ENCODE measurements at places on chromosomes 16 and 17.
A peak's percentile ranks its signal among the peaks of the same experiment; 100 is the strongest.

- DNase-seq = no peak
Observed at GRCh38 chr17:32331243-32332040, 10.5 kb downstream of the C17orf75 start.

- DNase-seq = no peak
Observed at GRCh38 chr16:19375561-19376158, 42.0 kb upstream of the TMC5 start.

DNA sequence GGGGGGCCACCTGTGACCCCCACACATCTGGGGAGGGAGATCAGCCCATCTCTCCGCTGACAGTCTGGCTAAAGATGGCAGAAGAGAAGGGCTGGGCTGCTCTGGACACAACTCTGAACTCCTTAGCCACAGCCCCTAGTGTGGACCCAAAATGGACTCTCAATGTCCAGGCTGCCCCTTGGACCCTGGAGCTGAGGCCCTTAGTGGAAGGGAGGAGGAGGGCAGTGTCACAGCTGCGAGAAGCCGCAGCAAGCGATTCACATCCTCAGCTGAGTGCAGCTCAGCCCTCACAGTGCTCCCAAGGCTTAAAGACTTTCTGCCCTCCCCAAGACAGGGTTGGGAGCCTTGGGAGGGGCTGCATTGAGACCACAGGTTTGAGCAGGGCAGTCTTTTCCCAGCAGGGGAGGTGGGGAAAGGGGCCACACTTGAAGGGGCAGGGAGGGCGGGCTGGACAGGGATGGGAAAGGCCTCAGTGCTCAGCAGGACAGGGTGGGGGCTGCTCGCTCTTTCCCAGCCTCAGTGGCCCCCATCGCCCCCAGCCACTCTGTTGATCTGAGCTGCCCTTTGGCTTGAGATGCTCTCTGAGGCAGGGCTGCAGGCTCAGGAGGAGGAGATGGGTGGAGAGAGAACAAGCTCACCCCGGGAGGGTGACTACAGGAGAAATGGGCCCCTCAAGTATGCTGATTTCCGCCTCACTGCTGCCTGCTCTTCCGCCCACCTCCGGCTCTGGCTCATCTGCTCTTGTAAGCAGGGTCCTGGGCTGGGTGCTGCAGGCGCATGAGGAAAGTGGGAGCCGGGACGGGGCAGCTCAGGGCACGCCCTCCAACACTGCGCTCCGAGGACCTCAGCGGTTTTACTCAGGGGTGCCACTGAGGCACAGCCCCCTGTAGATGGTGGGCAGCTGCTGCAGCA is 50.9 kb upstream of the MTSS2 start:
- DNase-seq = no peak

GRCh38 chr16:27618606-27619327 is 68.8 kb downstream of the KATNIP start:
- DNase-seq = no peak

DNA sequence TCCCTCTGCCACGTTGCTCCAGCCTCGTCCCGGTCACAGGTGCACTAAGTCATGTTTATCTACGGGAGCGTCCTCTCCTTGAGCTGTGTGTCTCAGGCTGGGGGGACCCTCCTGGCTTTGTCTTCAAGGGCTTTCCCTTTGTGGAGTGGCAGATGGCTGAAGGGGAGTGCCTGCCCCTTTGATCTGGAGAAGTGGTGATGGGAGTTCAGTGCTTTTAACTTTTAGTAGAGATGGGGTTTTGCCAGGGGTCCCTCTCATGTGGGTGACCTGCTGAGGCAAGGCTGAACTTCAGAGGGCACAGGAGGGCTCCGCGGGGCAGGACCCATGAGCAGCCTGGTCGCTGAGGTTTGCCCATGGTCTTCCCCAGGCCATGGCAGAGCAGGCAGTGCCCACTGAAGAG is 73.1 kb upstream of the CDC42EP4 start:
- DNase-seq = no peak

DNA sequence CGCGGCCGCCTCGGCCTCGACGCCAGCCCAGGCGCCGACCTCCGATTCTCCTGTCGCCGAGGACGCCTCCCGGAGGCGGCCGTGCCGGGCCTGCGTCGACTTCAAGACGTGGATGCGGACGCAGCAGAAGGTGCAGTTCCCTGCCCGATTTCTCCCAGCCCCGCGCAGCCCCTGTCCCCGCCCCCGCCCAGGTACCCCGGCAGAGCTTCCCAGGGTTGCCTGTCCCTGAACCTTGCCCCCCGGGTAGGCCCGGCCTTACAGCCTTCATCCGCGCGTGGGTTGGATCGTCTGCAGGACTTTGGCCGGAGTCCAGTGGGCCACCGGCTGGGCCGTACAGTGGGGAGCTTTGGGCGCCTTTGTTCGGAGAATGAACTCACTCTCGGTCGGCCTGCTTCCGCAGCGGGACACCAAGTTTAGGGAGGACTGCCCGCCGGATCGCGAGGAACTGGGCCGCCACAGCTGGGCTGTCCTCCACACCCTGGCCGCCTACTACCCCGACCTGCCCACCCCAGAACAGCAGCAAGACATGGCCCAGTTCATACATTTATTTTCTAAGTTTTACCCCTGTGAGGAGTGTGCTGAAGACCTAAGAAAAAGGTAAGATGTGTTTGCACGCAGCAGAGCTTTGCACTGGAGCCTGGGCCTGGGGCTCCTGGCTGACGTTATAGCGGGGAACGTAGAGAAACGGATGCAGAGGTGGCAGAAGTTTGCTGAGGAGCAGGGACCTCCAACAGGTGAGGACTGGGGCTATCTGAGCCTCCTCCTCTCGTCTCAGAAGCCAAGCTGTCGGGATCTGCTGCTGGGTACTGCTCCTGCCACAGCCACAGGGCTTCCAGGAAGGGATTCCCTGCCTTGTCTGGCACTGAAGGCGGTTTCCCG is 593 bp downstream of the GFER start:
- DNase-seq = no peak

GRCh38 chr16:47469227-47469626 is 8.1 kb downstream of the PHKB start:
- no peak for DNase-seq

GRCh38 chr17:10121971-10122707 is 76.3 kb downstream of the GAS7 start:
- no peak for DNase-seq

GRCh38 chr16:4393240-4393600 is 21.6 kb downstream of the VASN start:
- no peak for DNase-seq

DNA sequence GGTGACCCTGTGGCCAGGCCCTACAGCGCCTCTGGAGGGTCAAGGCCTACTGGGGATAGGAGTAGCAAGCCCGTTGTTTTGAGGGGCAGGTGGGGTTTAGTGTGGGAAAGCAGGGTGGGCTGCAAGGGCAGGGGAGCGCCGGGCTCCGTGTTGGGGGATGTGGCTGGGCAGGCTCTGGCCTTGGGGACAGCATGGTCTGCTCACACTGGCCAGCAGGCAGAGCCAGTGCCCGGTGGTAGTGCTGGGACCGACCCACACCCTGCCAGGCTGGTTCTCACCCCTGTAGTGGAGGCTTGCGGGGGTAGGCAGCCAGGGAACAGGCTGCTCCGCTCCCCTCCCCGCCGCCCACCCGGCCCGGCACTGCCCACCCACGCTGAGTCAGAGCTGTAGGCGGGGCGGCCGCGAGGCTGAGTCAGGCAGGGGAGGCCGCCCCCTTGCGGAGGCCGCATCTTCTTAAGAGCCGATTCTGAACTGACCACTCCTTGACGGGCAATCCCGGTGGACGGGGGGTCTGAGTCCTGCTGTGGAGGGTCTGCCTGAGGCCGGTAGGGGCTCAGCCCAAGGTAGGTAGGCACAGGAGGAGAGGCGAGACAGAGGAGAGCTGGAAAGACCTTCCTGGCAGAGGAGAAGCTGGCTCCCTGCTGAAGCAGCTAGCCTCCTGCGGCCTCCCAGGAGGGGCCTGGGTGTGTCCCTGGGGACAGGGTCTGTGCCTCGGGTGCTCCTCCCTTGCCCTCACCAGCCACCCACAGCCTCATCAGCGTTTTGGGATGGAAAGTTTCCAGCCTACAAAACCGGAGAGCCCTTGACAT is 62.4 kb downstream of the BAIAP2 start:
- peak; percentile 68 for DNase-seq

- no peak for DNase-seq
Observed at GRCh38 chr17:77829843-77830799, 128.4 kb upstream of the TNRC6C start.

DNA sequence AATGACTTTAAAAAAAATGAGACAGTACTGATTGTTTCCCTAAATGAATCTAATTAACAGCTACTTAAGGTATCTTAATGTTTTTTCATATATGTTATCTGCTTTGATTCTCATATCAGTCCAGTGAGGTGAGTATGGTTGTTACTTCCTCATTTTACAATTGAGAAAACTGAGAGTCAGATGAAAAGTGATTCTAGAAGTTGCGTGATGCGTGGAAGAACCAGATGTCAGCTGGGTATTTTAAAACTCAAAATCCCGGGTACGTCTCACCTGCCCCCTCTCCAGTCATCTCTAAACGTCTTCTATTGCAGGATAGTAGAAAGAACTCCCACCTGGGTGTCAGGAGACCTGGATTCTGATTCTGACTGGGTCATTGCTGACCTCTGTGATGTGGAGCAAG is 89.2 kb downstream of the MAP2K6 start:
- DNase-seq = no peak

DNA sequence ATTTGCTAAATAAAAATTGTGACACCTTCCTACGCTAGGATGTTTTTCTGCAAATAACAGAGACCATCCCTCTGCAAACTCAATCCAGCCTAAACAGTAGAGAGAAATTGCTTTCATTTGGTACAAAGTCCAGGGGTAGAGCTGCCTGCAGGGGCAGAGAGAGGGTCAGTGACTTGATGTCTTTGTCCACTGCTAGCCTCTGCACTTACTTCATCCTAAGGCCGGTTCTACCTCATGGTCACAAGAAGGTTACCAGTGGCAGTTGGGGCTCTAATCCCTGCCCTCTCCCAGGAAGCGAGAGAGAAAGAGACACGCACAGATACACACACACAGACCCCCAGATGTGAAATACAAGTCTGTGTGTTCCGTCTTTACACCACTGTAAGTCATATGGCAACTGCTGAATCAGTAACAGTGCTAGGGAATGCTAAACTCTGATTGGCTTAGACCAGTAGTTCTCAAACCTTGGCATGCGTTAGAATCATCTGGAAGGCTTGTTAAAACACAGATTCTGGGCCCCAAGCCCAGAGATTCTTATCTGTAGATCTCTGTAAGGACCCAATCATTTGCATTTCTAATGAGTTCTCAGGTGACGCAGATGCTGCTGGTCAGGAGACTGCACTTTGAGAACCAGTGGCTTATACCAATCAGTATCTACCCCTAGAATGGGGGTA is 13.1 kb upstream of the LPCAT2 start:
- DNase-seq = no peak

GRCh38 chr17:75181608-75182318 is 996 bp downstream of the SUMO2 start:
- peak; percentile 39 for DNase-seq

DNA sequence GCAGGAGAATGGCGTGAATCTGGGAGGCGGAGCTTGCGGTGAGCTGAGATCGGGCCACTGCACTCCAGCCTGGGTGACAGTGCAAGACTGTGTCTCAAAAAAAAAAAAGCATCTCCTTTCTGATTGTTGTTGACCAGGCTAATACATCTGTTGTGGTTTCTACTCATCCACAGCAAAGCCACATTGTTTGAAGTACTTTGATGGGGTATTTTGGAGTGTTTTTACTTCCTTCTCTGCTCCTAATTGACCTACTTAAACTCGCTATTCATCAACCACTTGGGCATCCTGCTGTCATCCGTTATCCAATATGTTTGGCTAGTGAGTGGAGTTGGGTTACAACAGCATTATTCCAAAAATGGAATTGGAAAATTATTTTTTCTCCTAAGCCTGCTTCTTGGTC is 3.5 kb upstream of the CDC27 start:
- DNase-seq = no peak

DNA sequence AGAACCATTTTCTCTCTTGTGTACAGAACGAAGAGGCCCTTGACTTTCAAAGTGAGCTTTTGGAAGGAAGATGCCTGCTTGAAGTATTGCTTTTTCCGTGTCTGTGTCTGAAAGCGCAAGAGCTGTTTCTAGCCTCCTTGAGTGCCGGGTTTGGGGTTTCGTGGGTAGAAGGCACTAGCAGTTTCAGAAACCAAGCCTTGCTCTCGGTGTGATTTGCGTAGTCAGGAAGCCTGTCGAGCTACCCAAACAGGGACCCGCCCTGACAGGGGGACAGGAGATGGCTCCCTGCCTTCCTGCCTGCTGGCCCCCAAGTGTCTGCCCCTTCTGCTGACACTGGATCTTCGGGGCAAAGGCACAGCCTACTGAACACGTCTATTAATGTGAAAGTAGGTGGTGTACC is 322.0 kb downstream of the MAF start:
- DNase-seq = peak; percentile 70

DNA sequence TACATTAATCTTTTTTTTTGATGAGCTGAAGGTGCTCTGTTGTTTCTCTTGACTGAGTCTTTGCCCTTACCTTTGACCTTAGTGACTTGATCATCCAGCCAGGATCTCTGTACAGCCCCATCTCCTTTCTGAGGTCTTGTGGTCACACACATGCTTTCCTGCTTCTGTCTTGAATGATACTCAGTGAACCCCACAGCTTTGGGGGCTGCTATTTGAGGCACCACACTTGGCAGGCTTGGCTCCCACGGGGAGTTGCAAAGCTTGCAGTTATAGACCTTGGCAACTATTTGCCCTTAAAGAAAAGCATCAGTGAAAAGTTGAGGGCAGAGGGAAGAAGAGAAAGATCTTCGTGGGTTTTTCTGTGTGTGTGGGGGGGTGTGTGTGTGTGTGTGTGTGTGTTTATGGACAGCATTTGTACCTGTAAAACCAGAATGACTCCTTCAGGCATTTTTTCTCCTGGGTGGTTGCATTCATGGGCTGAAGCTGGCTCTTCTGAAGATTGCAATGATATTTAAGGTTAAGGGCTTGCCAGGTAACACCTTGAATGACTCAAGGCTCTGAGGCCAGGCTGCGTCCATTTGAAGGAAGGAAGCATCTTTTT is 101.6 kb downstream of the MSI2 start:
- DNase-seq = no peak

GRCh38 chr16:86923656-86924055 is 345.3 kb downstream of the FOXL1 start:
- no peak for DNase-seq

- DNase-seq = peak; percentile 69
Observed at GRCh38 chr16:57023541-57024249, 34.3 kb downstream of the NLRC5 start.

- DNase-seq = peak; percentile 22
Observed at GRCh38 chr16:48558371-48558841, 51.6 kb downstream of the N4BP1 start.

DNA sequence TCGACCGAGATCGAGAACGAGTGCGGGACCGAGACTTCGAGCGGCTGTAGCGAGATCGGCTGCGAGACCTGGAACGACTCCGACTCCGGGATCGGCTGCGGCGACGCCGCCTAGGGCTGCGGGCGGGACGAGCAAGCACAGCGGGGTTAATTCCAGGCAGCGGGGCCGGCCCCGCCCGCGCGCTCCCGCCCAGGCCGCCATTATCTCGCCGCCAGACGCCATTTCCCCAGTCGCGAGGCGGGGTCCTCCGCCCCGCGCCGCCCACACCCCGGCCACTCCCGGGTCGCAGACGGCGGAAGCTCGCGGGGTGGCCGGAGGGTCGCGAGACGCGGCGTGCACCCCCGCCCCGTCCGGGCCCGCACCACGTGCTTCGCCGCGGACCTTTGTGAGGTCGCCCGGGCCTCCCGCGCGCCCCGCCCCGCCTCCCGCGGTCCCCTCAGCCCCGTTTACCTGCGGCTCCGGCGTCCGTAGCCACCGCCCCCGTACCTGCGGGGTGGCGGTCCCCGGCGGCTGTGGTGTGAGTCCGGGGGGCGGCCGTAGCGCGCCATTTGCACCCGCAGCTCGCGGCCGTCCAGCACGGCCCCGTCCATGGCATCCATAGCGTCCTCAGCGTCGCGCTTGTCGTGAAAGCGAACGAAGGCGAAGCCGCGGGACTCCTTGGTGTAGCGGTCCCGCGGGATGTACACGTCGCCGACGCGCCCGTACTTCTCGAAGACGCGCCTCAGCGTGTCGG is 616 bp downstream of the SRSF2 start:
- peak; percentile 54 for DNase-seq

All from stimulated activated naive CD4-positive, alpha-beta T cell treated with Interleukin-2 at 50 U/mL for 16 hours (primary cell).